Right cardiac atrium (tissue), 5 donors: ENCODE measurements at places on chromosomes 6 and 20. TPM values are rescaled to one million over a fixed set of nuclear protein-coding genes. Genes with fewer than 3 reads are reported as not detected.
A peak's percentile ranks its signal among the peaks of the same experiment; 100 is the strongest.

DNA sequence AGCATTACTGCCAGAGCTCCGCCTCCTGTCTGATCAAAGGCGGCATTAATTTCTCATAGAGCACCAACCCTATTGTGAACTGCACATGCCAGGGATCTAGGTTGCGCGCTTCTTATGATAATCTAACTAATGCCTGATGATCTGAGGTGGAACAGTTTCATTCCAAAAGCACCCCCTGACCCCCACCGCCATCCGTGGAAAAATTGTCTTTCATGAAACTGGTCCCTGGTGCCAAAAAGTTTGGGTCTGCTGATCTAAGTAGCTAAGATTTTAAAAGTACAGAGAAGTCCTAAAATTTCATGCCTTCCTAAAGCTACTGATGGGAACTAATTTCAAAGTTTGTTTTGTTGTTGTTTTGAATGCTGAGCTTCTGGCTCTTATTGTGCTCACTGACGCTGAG lies 281.6 kb downstream of the PRL start:
- DNase-seq, result no peak

GRCh38 chr20:13412806-13413445 lies 191.9 kb downstream of the ISM1 start:
- DNase-seq, result no peak

- DNase-seq, result no peak
These were observed 296.4 kb upstream of the CDH4 start for GRCh38 chr20:60955706-60956105.

CTAGE9 gene
- polyA plus RNA-seq, result not detected

- no peak for DNase-seq
These were observed 1.1 kb upstream of the ZNF512B start for GRCh38 chr20:63970714-63971431.

DNA sequence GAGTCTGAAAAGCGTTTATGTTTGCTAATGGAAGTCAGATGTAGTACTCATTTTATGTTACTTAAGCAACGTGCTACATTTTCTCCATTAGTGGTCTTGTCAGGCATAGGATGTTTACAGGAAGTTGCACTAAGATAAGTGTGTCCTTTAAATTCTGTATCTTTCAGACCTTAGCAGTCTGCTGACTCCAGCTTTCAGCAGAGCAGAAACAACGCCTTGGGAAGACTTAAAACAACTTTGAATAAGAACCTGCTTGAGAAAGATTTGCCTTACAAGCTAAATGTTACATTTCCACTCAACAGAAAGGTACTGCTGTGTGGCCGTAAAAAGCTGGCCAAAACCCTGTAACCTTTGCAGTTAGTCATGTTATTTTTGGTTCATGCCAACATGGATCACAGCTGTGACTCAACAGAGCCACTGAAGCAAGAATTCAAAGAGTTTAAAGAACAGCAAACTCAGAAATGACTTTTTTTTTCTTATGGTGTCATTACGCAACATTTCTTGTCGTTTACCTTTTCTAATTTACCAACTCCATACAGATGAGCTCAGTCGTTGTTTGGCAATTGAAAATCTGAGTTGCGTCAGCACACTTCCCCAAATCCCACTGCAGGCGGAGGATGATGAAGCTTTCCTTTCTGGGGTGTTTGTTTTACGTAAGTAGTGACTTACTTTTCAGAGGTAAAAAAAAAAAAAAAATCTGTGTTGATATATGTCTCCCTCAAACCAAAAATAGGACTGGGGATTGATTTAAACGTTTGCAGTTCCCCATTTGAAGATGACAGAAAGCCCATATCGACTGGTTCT lies 27.9 kb upstream of the BMP6 start:
- no peak for DNase-seq

- DNase-seq, result peak; percentile 29
These were observed 172.2 kb downstream of the AIG1 start for GRCh38 chr6:143232849-143233248.

DNA sequence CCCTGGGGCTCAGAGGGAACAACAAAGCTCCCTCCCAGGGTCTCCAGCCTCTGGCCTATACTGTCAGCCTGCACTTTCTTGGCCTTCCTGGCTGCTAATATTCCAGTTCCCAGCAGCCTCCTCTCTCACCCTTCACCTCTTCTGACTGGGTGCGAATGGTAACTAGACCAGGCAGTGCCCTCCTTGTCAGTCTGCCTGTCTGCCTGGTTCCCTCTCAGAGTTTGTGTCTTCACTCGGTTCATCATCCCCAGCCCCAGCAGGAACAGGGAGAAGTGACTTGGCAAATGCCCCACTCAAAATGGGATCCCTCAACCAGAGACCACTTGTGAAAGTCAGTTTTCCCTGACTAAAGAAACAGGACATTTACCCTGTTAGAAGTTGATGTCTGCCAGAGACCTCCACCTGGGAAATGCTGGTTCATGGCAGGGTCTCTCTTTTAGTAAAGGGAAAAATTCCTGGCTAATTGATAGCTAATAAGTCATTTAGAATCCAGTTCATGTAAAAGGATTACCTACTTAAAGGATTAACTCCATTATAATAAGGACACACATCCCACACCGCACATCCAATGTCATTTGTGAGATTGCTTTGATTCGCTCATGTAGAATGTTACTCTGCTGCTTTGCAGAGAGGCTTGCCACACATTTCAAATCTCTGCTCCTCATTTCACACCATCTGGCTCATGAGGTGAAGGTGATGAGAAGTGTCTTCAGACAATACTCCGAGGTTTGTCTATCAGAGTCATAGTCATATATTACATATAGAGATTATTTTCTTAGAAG lies 18.6 kb upstream of the MICB start:
- no peak for DNase-seq

GRCh38 chr6:48667797-48668196 lies 556.8 kb upstream of the PTCHD4 start:
- DNase-seq, result no peak

PCK1 gene
- 1.0 TPM for polyA plus RNA-seq

DNA sequence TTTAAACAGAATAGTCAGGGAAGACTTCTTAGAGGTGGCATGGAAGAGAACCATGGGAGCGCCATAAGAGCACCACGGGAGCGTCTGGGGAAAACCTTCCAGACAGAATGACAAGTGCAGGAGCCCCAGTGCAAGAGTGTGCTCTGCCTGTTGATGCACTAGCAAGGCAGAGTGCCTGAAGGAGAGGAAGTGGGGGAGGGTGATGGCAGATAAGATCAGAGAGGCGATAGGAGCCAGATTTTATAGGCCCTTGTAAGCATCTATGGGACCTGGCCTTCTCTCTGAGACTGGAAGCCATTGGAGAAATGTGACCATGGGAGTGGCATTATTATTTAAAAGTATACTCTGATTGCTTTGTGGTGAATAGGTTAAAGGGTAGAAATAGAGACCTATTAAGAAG lies 13.1 kb downstream of the FUCA2 start:
- no peak for DNase-seq

IDH3B gene
- polyA plus RNA-seq, result 158 TPM

CLPSL1 gene
- polyA plus RNA-seq, result not detected

DNA sequence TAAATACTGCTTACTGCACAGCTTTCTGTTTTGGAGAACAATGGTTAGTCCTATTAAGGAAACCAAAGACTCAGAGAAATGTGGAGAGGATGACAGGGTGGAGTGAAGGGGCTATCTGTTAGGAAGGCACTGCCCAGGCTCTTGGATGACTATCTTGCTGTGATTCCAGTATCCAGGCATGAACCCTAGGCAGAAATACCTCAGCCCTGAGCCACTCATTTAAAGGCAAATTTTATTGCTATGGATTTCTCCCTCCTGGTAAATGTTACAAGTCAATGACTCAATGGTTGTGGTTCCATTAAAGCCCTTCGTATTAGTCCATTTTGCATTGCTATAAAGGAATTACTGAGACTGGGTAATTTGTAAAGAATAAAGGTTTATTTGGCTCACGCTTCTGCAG lies 25.9 kb downstream of the ADGRF4 start:
- no peak for DNase-seq

- no peak for DNase-seq
These were observed 32.9 kb downstream of the PMEPA1 start for GRCh38 chr20:57676589-57677583.

GRCh38 chr6:12266571-12266970 lies 23.6 kb upstream of the EDN1 start:
- no peak for DNase-seq

DNA sequence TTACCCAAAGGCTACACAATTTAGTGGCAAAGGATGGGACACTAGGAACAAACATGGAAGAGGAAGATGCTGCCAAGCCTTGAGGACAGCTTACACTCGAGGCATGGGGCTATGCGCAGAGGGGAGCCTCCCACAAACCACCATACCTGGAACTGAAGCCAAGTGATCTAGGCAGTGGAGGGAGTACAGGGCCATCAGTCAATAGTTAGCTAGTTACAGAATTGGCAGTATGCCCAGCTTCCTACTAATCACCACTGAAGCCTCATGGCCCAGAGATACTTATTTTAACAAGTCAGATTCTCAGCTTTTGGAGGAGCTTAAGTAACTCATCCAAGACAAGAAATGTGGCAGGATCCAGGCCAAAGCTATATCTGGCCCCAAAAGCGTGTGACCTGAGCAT lies 226.6 kb upstream of the MOCS1 start:
- DNase-seq, result no peak

ZFP57 gene
- polyA plus RNA-seq, result 0.77 TPM

- no peak for DNase-seq
These were observed 1.1 kb downstream of the CRIP3 start for GRCh38 chr6:43307451-43308100.
